Hematopoietic multipotent progenitor cell (in vitro differentiated cells): ENCODE measurements at places on chromosomes 12 and 14.

- DNase-seq = no peak
Observed at GRCh38 chr12:31906557-31907301, 52.5 kb upstream of the RESF1 start.

- no peak for DNase-seq
Observed at GRCh38 chr14:54840336-54840735, 62.3 kb downstream of the GCH1 start.

DNA sequence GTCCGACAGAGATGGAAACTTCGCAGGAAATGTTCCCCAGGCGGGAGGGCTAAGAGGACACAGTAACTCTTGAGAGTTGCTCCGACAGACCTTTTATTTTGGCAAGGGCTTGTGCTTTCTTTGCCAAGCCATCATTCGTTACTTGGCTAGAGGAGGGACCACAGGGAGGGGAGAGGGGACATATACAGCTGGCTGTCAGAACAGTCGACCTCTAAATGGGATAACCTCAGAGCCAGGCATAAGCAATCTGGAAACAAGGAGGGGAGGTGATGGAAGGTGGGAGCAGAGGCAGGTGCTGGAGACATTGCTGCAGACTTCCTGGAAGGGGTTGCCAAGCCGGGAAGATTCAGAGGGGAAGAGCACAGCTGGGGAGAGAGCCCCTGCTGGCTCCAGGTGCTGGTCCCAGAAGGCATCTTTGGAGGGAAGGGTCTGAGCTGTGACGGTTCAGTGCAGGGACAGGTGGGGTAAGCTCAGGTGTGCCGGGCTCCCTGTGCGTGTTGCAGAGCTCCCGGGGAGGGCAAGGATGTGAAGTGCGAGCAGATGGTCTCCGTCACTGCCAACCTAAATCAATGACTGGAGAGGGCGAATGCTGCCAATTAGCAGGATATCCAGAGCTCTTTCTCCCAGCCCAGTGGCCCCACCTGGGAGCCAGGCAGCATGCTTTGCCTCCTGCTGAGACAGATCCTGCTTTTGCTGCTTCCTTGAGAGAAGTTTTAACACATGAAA is 50.1 kb downstream of the CHST11 start:
- DNase-seq = no peak

DNA sequence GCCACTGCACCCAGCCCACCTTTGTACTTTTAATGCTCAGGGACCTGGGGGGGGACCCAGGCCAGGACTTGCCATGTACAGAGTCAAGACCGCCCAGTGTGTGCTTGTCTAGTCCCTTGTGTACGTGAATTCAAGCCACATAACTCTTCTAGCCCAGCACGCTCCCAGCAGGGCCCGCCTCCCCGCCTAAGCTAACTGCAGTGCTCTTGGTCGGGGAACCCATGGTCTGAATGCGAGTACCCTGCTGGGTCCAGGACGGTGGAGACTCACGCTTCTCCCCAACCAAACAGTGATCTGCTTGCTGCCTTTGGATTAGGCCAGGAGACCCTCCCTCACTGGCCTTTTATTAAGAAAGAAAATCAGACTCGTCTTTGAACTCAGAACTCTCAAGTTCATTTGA is 23.3 kb downstream of the CD9 start:
- no peak for DNase-seq

GRCh38 chr14:44108601-44109000 is 398.5 kb downstream of the FSCB start:
- DNase-seq = no peak

GRCh38 chr14:52741865-52742264 is 11.9 kb downstream of the STYX start:
- DNase-seq = peak; percentile 18

DNA sequence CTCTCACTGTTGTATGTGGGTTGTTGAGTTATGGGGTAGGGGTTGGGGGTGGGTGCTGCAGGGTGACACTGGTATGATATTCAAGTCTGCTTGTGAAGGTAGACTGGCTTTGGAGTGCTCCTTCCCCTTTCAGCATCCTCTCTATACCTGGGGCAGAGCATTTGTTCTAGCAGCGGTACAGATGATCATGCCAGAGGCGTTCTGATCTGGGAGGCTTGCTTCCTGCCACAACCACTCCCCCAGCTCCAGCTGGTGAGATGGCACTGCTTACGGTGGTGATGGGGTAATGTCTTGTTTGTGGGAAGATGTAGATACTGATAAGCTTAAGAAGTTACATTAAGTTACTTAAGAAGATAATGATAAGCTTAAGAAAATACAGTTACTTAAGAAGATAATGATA is 131.8 kb downstream of the ERC1 start:
- DNase-seq = peak; percentile 18

- no peak for DNase-seq
Observed at GRCh38 chr12:10716277-10716676, 6.8 kb downstream of the YBX3 start.

DNA sequence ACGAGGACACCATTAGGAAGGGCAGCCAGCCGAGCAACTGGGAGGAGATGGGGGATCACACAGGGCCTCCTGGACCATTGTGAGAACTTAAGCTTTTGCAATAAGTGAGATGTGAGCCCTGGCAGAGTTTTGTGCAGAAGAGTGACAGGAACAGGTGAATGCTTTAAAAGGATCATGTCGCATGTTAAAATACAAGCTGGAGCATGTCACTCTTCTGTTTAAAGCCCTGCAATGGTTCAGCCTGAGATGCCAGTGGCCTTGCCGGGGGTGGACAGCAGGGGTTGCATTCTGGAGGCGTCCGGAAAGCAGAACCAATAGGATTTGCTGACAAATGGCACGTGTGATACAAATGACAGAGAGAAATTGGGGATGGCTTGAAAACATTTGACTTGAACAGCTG is 137.5 kb upstream of the RFLNA start:
- DNase-seq = no peak

DNA sequence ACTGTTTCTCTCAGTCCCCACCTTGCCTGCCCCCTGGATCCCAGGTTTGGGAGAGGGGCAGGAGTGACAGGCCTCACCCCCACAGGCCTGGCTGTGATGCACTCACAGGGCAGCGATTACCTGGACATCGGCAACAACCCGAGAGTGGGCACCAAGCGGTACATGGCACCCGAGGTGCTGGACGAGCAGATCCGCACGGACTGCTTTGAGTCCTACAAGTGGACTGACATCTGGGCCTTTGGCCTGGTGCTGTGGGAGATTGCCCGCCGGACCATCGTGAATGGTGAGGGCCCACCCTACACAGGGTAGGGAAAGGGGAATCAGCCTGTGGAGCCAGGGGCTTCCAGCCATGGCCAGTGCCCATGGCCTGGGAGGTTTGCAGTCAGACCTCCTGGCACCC is 8.6 kb downstream of the ACVRL1 start:
- DNase-seq = no peak

DNA sequence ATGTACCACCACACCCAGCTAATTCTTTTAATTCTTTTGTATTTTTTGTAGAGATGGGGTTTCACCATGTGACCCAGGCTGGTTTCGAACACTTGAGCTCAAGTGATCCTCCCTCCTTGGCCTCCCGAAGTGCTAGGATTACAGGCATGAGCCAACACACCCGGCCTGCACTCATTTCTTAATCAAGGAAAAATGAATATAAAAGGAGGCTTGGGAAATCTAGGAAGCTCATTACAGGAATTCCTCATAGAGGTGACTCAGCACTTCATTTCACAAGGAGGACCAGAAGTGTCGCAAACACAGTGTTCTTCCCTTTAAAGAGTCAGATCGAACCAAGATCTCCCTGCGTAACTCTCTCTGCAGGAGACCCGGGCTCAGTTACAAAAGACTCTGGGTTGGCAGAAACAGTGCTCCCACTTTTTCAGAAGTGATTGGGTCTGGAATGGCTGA is 30.3 kb downstream of the NFKBIA start:
- DNase-seq = no peak

- DNase-seq = no peak
Observed at GRCh38 chr12:90112666-90113065, 404.0 kb upstream of the ATP2B1 start.

DNA sequence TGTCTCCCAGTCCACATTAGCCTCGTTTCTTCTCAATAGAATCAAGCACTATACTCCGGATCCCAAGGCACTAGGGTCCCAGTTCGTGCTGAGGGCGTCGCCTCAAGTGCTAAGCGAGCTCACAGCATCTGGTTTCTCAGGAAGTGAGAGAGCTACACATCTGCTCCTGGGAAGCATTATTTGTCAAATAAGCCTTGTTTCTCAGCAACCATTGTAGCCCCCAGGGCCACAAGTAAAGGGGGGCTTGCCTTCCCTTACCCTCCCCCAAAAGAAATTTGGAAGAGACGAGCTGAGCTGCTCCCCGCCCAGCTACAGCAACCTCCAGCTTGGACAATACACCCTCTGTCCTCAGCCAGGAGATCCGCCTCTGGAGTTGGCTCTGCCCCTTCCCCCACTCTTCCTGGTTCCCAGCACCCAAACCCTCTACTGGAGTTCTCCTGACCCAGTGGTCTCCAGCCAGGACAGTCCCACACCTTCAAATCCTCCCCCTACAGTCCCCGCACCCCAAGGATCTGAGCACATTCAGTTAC is 5.7 kb upstream of the TNS2 start:
- no peak for DNase-seq

DNA sequence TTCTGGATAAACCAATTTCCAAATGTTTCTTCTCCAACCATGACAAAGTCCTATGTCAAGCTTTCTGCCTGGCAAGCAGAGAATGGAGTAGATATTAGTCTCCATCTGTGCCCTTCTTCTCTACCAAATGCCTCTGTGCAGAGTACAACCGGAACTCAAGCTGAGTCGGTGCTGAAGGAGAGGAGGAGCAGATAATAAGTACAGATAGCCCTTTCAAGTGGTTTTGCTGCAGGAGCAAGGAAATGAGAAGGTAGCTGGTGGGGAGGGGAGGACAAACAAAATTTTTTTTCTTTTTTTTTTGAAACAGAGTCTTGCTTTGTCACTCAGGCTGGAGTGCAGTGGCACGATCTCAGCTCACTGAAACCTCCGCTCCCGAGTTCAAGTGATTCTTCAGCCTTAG is 14.2 kb upstream of the HELB start:
- DNase-seq = no peak

DNA sequence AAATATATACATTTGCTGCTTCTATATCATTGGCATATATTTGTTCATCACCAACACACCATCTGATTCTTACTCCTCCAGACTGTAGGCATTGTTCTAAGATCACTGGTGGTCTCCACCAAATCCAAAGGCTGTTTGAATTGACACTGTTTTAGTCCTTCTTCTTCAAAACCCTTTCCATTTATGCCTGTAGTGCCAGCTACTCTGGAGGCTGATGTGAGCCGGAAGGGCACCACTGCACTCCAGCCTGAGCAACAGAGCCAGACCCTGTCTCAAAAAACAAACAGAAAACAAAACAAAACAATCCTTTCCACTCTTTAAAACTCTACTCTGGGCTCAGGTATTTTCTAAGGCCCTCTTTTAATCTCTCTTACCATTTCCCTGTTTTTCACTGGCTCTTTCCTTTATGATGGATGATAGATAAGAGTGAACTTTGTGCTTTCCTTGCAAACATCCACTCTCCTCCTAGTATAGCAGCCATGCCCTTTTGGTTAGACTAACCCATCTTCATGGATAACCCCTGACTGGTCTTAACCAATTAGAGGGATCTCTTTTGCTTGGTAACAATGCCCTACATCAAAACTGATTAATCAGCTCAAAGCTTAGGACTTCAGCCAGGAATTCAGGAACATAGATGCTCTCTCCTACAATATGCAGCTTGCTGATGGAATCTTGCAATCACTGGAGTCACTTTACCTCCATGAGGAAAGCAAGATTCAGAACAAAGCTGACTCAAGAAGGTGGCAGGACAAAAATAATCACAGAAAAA is 24.9 kb downstream of the SPTSSA start:
- DNase-seq = no peak

DNA sequence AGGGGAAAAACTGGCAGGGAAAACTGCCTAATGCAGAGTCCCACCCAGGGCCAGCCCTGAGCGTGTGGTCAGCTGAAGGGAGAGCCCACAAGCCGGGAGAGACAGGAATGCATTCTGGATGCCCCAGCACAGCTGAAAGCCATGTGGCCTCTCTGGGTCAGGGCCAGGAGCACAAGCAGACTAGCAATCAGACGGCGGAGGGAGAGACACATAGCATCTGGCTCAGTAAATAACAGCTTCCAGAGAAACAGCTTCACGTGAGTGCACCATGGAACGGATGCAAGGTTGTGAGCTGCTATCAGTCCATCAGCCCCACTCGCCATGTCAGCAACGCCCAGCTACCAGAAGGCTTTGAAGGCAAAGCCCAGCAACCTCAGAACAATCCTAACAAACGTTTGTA is 28.2 kb upstream of the TMEM106C start:
- no peak for DNase-seq

DNA sequence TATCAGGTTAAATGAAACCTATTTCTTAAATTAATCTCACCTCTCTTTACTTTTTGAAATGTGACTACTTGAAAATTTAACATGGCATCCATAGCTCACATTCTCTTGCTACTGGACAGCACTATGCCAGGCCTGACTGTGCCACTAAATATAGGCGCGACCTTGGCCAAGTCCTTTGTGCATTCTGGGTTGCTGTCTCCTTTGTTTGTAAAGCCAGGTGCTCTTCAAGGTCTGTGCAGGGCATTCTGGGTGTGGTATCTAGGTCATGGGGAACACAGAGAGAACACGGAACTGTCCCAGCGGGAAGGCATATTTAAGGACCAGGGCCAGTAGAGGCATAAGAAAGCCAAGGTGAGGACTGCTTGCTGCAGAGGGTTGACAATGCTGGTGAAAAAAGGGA is 121.2 kb downstream of the ZNF664 start:
- no peak for DNase-seq

DNA sequence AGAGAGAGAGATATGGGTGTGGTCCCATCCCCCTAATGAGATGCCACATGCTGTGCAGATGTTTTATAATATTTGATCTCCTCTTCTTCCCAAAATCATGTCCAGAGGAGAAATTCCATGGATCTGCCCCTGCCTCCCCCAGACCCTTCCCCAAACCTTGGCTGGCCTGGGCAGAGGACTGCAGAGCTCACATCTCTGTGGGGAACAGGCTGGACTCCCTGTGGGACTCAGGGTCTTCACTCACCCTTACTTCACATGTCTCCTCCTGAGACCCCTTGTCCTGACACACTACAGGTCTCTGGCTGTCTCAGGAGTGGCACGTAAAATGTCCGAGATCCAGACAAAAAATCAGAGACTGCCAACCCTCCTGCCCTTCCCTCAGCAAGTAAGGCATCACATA is 76.0 kb upstream of the CAPRIN2 start:
- DNase-seq = no peak

DNA sequence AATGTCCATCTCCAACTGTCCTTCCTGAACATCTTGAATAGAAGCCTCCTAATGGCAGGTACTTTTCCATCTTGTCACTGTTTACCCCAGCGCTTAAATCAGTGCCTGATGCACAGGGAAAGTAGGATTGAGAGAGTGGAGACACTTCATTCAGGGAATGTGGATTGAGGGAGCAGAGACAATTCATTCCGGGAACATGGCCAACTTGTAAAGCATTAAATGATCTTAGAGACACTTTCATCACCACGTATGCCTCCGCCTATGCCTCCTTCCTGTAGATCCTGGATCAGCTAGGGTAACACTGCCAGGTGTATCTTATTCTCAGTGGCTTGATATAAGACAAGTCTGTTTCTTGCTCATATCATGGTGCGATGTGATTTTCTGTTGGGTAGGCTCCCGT is 67.6 kb upstream of the CSRP2 start:
- DNase-seq = no peak

- DNase-seq = no peak
Observed at GRCh38 chr12:75913502-75914351, 117.8 kb downstream of the PHLDA1 start.
